ENCODE measurements at places on chromosomes 3 and 15. TPM values are rescaled to one million over a fixed set of nuclear protein-coding genes. Genes with fewer than 3 reads are reported as not detected.

- H3K36me3 ChIP-seq = no peaks in the 10 kb centered on the region
- H3K4me3 ChIP-seq = no peak overlapping the region
- no peaks in the 10 kb centered on the region for H3K27me3 ChIP-seq
- no peaks in the 10 kb centered on the region for H3K4me1 ChIP-seq
- H3K27ac ChIP-seq = no peak overlapping the region
- DNase-seq = no peak
These were observed 88.7 kb upstream of the IQSEC1 start for GRCh38 chr3:13161771-13162535.

DNA sequence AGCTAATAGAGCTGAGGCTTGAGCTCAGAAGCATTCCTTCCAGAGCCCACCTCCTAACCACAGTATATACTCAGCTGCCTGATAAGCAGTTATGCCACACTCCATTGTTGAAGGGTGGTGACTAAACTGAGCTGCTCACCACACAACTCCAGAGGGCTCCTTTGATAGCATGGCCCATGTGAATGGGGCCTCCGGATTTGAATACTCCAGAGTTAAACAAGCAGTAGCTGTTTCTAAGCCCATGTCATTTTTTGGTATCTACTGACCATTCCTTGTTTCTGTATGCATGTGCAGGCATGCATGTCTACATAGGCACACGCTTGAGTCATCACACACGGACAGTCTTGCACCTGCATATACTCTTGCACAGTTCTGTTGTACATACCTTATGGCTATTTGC is 28.9 kb downstream of the IGSF10 start:
- no peaks in the 10 kb centered on the region for H3K27me3 ChIP-seq
- H3K36me3 ChIP-seq = no peaks in the 10 kb centered on the region
- no peak overlapping the region for H3K4me3 ChIP-seq
- H3K27ac ChIP-seq = no peak overlapping the region

DNA sequence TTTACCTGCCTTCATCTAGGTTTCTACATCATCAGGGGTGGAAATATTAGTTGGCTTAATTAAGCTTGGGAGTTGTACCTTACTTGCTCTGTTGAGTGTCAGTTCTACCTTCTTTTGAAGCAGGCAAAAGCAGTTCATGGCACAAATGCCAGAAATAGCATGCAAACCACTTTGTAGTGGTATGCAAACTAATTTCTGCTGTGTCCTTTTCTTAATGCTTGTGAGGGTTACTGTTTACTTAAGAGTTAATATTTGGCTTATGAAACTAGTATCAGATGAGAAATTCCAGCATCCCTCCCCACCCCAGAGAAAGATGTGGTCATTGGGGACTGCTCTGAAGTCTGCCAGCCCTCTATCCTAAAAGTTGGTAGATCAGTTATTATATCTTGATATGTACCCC is 7.1 kb downstream of the ATP2C1 start:
- H3K36me3 ChIP-seq = no peaks in the 10 kb centered on the region
- no peak overlapping the region for H3K4me3 ChIP-seq
- H3K4me1 ChIP-seq = peaks cover 35% of the 10 kb centered on the region
- DNase-seq = no peak
- H3K27me3 ChIP-seq = no peaks in the 10 kb centered on the region

TIMP4 gene
- total RNA-seq = not detected

PRR20G gene
- total RNA-seq = not detected

GRCh38 chr3:63768386-63768785 is 50.7 kb upstream of the C3orf49 start:
- H3K27ac ChIP-seq = no peak overlapping the region
- no peak for DNase-seq

DNA sequence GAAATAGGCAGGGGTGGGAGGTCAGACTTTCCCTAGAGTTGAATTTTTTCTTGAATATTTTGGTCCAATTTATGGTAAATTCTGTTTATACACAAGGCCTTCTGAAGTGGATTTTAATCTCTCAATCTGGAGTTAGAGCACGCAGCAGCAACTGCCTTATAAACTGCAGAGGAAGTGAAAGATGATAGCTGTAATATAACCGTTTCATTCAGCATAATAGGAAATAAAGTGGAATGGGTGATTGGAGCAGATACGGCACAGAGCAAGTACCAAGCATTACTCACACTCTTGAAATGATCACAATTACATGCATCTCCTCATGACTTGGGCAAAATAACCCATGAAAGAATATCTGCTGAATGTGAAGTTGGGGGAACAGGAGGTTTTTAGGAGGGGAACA is 106.8 kb downstream of the ARRDC4 start:
- no peak for DNase-seq
- no peaks in the 10 kb centered on the region for H3K36me3 ChIP-seq
- no peaks in the 10 kb centered on the region for H3K27me3 ChIP-seq

CLSTN2 gene
- 0.03 TPM for total RNA-seq

DNA sequence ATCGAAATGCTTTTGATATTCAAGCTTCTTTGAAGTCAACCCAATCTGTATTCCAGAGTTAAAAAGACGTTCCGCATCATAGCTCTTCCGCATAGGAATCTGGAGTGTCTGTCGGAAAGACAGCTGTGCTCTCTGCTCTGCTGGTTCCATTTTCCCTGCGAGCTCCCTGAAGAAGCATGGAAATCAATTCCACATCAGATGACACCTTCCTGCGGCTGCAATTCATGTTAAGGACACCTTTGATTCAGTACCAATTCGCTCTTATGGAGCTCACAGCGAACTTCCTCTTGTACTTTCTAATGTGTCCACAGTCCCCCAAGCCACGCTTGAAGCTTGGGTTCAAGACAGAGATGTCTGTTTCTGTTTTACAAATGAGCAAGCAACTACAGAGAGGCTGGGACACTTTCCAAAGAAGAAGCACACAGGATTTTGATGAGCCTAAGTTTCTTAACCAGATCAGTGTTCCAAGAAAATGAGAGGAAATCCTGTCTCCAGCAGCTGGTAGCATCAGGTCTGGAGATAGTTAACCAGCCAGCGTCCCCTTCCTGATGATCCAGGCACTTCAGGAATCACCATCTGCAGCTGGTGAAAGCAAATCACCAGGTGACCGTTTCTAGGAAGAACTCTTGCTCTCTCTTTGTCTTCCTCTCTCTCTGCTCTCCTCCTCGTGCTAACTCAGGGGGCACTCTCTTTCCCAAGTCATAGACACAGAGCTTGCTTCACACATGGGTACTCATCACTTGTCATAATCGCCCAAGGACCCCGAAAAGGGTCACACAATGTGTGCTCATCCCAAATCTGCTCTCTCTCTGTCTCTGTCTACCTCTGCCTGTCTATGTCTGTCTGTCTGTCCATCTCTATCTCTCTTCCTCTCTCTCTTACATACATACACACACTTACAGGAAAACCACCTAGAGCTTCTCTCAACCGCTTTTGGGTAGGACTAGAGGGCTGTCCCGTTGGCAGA is 281.8 kb downstream of the FAM43A start:
- DNase-seq = no peak
- H3K4me3 ChIP-seq = no peak overlapping the region
- H3K27me3 ChIP-seq = no peaks in the 10 kb centered on the region
- H3K36me3 ChIP-seq = no peaks in the 10 kb centered on the region

GRCh38 chr3:8730656-8731055 is 2.9 kb upstream of the CAV3 start:
- H3K36me3 ChIP-seq = no peaks in the 10 kb centered on the region
- H3K4me3 ChIP-seq = no peak overlapping the region
- DNase-seq = no peak
- no peak overlapping the region for H3K27ac ChIP-seq
- no peaks in the 10 kb centered on the region for H3K27me3 ChIP-seq
- no peaks in the 10 kb centered on the region for H3K4me1 ChIP-seq

GRCh38 chr3:24339266-24339825 is 155.3 kb downstream of the THRB start:
- no peaks in the 10 kb centered on the region for H3K4me1 ChIP-seq
- no peak overlapping the region for H3K4me3 ChIP-seq
- no peaks in the 10 kb centered on the region for H3K36me3 ChIP-seq
- H3K27ac ChIP-seq = no peak overlapping the region
- DNase-seq = no peak
- no peaks in the 10 kb centered on the region for H3K27me3 ChIP-seq

DNA sequence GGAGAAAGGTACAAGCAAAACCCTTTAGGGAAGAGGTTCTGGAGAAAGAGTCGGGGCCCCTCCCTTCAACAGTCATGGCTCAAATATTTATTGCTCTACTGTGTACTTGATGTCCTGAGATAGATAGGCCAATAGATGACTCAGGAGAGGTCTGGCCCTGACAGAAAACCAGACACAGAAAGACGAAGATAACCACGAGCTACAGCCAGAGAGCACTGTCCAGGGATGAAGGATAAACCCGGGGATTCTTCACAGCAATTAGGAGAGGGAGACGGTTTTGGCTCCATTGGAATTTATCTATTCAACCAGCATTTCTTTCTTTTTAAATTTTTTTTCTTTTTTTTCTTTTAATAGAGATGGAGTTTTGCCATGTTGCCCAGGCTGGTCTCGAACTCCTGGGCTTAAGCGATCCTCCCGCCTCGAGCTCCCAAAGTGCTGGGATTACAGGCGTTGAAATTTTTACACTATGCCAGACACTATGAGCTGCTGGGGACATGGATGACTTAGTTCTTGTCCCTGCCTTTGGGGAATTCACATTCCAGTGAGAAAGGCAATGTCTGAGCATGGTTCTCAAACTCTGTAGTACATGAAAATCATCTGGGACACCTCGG is 4.6 kb upstream of the CIDEC start:
- DNase-seq = peak; percentile 41
- H3K27me3 ChIP-seq = no peaks in the 10 kb centered on the region
- H3K27ac ChIP-seq = no peak overlapping the region
- H3K36me3 ChIP-seq = no peaks in the 10 kb centered on the region
- no peak overlapping the region for H3K4me3 ChIP-seq
- H3K4me1 ChIP-seq = peaks cover 12% of the 10 kb centered on the region

NOX5 gene
- total RNA-seq = 0.26 TPM

PLCH1 gene
- 0.03 TPM for total RNA-seq

DNA sequence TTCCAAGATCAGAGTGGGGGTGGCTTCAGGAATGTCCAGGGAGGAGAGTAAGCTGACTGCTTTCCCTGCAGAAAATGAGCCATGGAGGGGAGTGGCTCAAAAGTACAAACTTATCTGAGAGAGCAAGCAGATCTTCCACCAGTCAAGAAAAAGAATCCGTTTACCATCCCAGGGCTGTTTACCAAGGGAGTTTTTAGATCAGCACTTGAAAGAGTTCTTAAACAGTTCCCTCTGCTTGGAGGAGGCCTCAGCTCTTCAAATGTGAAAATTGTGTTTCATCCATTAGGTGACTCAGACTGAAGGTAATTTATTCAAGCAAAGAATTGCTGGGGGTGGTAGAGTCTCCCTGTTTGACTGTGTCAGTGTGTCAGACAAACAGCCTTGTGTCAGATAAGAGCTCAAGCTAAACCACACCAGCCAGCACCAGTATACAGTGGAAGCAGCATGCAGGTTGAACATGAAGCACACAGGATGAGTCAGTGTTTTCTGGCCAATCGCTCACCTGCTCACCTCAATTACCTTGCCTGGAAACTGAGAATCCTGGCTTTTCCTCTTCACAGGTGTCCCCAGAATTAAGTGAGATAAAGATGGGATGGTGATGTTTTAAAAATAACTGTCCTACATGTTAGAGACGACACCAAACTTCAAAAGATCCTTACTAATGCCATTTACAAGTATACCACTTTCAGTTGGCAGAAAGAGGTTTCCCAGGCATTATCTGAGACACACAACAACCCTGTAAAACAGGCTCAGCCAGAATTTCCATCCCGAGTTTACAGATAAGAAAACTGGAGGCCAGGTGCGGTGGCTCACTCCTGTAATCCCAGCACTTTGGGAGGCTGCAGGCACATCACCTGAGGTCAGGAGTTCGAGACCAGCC is 21.7 kb downstream of the SH3BP5 start:
- peaks cover 6% of the 10 kb centered on the region for H3K4me1 ChIP-seq
- no peaks in the 10 kb centered on the region for H3K27me3 ChIP-seq
- H3K36me3 ChIP-seq = no peaks in the 10 kb centered on the region

- H3K27me3 ChIP-seq = no peaks in the 10 kb centered on the region
- H3K36me3 ChIP-seq = no peaks in the 10 kb centered on the region
- no peaks in the 10 kb centered on the region for H3K4me1 ChIP-seq
- H3K4me3 ChIP-seq = no peak overlapping the region
- DNase-seq = no peak
These were observed 326.8 kb upstream of the ROBO1 start for GRCh38 chr3:80094589-80094988.

CXCR6 gene
- not detected for total RNA-seq

DNA sequence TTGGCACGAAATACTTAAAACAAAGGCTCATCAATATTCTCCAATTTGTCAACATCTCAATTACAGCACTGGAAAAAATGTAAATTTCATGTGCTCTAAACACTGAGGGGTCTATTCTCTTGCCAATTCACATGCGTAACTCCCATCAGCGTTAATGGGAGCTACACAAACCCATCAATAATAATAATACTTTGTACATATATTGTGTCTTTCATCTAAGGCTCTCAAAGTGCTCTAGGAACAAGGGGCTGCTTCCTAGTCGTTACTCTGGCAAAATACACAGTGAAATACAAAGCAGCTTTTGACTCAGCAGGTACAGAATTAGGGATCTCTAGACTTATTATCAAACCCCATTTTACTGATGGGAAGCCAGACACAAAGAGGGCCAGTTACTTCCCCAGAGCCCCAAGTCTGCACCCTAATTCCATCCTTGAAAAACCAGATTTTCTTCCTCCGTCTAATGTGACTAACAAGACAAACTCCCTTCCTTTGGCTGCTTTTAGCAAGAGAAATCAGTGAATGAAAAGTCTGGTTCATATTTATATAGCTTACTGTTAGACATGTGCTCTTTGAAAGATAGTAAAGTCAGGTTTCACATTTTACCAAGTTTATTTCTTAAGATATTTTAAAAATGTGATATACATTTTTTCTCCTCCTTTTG is 20.0 kb downstream of the MEIS2 start:
- H3K27me3 ChIP-seq = no peaks in the 10 kb centered on the region
- DNase-seq = no peak
- no peak overlapping the region for H3K27ac ChIP-seq

TRIM71 gene
- 0.18 TPM for total RNA-seq

- no peaks in the 10 kb centered on the region for H3K36me3 ChIP-seq
- no peaks in the 10 kb centered on the region for H3K27me3 ChIP-seq
- no peaks in the 10 kb centered on the region for H3K4me1 ChIP-seq
- no peak for DNase-seq
These were observed 97.7 kb upstream of the WNT5A start for GRCh38 chr3:55584716-55585368.

GRCh38 chr3:71560665-71561064 is 22.9 kb downstream of the FOXP1 start:
- H3K27ac ChIP-seq = no peak overlapping the region
- no peaks in the 10 kb centered on the region for H3K36me3 ChIP-seq
- no peaks in the 10 kb centered on the region for H3K27me3 ChIP-seq
- DNase-seq = no peak
- no peaks in the 10 kb centered on the region for H3K4me1 ChIP-seq

RGMA gene
- total RNA-seq = 0.62 TPM

CEMIP gene
- 0.46 TPM for total RNA-seq

SLC7A14 gene
- not detected for total RNA-seq

HSPBAP1 gene
- total RNA-seq = 10.8 TPM

KBTBD13 gene
- total RNA-seq = not detected

GRCh38 chr3:13879946-13880810 is at the start of gene WNT7A:
Gene WNT7A, minus strand, starts transcription at chr3:13880071. Its CDS starts 255 bp downstream, at chr3:13879816.
- no peak within 1 kb of the TSS for H3K27ac ChIP-seq
- no peak for DNase-seq
- no peaks in the 10 kb centered on the region for H3K36me3 ChIP-seq
- H3K4me1 ChIP-seq = no peaks in the 10 kb centered on the region

- no peaks in the 10 kb centered on the region for H3K4me1 ChIP-seq
- no peak overlapping the region for H3K4me3 ChIP-seq
- H3K27me3 ChIP-seq = no peaks in the 10 kb centered on the region
- H3K36me3 ChIP-seq = no peaks in the 10 kb centered on the region
- DNase-seq = no peak
These were observed 25.9 kb downstream of the CSTA start for GRCh38 chr3:122350814-122351418.

All from Panc1 (cell line).